Astrocyte of the hippocampus (primary cell): ENCODE measurements at places on chromosomes 2 and 18.

- no peak for DNase-seq
Observed at GRCh38 chr18:37672932-37673595, 107.5 kb upstream of the CELF4 start.

- peak; percentile 7 for DNase-seq
Observed at GRCh38 chr2:115299199-115299598, 856.8 kb downstream of the DPP10 start.

GRCh38 chr2:216495656-216496055, 3.0 kb upstream of the RPL37A start:
- DNase-seq = peak; percentile 50

GRCh38 chr2:96898641-96899412, 28.9 kb upstream of the SEMA4C start:
- no peak for DNase-seq

GRCh38 chr2:129906139-129906860, 73.2 kb upstream of the RAB6C start:
- no peak for DNase-seq

DNA sequence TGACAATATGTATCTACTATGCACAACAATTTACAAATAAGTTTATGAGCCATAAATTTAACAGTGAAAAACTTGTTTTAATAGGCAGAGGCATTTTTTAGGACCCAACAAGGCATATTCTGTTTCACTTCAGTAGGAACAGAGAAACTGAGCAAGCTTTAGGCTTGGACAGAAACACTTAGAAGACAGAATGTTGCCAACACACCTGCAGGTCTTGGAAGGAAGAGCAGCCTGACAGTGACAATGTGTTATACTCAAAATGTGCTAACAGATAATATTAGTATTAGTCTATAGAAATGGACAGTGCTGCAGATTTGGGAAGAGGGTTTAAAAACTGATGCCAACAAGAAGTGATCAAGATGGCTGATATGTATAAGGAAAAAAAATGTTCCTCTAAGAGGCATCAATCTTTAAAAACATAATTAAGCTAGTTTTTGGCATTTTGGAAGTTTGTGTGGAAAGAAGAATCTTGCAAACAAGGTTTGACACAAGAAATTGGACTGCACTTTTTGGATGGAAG, 297.1 kb upstream of the FSIP2 start:
- no peak for DNase-seq

DNA sequence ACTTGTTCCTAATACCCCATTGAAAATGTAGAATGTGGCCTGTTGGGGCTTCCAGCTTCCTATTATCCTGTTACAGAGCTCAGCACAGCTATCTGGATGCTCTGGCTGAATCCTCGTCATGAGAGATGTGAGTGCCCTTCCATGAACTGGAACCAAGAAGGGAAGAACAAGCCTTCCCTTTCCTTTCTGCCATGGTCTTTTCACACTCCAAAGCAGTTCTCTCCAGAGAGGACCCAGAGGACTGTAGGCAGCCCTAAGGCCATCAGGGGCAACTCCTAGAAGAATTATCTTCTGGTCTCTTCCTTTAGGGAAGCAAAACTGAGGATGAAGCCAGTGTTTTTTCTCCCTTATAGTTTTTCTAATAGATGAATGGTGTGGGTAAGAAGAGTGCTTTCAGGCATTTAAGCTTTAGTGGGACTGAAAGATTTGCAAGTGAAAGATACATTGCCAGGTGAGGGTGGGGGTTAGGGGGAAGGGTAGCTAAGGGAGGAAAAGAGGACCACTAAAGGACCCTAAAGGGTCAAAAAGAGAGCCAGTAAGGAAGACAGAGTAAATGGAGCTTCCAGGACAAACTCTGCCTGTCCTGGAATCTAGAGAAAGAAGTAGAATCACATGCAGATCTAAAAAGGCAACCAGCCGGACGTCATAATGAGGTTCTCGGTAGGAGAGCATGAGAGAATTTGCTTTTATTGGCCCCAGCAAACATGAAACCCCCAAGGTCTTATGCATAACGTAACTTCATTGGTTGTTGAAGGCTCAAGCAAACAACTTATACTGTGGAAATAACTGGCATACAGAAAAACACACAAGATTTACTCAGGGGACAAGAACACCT, 12.4 kb upstream of the XPO1 start:
- peak; percentile 28 for DNase-seq

GRCh38 chr2:186427970-186428369, 58.1 kb upstream of the ZC3H15 start:
- no peak for DNase-seq

DNA sequence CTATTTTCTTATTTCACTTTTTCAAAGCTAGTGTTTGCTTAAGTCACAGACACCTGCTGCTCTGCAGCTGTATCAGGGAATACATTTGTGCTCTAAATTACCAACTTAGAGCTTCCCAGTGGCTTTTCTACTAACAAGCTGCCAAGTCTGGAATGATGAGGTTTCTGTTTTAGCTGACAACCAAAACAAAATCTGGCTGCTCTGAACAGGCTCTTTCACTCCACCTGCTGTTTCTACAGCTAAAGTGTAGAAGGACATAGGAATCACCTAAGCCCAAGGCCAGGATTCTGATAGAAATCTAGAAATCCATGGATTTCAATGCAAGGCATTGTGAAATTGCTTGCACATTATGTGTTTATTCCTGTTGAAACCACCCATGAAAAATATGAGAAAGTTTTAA, 201.2 kb downstream of the SUCLG1 start:
- peak; percentile 28 for DNase-seq

- DNase-seq = no peak
Observed at GRCh38 chr2:158994920-158995676, 26.7 kb downstream of the TANC1 start.

- DNase-seq = no peak
Observed at GRCh38 chr2:28334527-28334894, 58.1 kb upstream of the FOSL2 start.

DNA sequence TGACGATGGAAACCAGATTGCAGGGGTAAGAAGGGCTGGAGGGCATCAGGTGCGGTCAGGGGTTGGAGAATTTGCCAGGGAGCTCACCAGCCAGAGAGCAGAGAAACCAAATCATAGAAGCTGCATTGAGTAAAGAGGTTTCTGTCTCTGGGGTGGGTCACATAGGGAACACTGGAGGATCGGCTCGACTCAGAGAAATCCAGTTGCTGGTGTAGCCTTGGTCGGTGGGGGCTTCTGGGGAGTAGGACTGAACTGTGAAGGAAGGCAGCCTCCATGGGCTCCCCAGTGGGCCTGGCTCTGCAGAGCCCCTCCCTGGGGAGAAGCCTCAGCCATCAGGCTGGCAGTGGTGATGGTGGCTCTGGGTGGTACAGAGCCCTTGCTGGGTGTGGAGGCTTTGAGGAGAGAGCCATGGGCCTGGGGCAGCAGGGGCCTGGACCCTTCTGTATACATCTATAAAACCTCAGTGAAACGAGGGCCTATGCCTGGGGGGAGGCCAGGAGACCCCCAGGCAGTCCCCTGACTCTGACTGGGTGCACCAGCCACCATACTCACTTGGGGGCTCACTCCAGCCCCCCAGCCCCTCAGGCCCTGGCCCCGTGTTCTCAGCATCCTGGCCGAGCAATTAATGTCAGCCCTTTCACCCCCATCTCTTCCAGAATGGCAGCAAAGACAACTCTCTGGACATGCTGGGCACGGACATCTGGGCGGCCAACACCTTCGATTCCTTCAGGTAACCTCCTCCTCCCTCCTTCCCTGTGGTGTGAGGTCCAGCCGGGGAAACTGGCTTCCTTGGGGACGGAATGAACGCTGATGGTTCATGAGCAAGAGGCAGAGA, 124.5 kb downstream of the CTIF start:
- no peak for DNase-seq

DNA sequence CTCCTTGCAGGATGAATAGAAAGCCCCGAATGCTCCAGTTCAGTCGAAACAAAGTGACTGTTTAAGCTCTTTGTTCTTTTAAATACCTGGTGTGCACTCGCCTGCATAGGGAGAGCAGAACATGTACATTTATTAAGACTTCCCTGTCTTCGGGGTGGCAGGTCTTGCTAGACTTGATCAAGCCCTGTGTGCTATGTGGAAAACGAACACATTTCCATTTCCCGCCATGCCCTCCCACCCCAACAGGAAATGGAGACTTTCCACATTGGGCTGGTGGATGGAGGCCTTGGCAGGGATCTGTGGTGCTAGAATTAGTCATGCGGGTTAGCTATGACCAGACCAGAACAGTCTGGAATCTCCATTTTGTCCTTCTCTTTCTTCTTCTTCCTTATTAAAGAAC, 321.0 kb upstream of the THSD7B start:
- peak; percentile 17 for DNase-seq

- no peak for DNase-seq
Observed at GRCh38 chr18:74611765-74612164, 14.1 kb downstream of the ZNF407 start.

DNA sequence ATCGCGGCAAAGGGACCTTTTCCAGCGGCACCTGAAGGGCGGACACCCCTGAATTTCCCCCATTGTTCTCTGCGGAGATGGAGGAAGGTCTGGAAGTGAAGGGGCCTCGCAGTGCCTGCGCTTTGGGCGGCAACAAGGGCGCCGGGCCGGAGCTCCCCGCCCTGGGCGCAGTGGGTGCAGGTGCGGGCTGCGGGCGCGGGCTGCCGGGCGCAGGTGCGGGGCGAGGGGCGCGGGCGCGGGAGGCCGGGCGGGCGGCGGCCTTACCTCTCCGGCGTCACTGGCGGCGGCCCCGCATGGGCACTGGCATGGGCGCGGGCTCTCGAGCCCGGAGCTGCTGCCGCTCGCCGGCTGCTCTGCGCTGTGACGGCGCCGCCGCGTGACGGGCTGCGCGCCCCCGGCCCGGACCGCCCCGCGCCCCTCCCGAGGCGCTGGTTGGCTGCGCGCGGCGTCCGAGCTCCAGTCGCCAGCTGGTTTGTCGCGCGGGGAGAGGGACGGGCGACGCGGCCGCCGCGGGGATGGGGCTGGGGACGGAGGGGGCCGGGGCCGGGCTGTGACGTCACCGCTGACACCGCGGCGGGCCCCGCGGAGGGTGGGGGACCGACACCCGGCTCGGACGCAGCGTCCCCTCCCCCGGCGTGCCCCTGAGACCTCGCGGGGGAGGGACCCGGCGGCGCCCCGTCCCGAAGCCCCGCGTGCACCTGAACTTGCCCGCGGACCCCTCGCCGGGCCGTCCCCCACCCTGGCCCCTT, at the start of gene KIF1A:
KIF1A (minus strand) TSS at position 362 of the 749 bp plus-strand sequence. CDS start 22,467 bp downstream, outside the sequence.
- DNase-seq = peak; percentile 63

DNA sequence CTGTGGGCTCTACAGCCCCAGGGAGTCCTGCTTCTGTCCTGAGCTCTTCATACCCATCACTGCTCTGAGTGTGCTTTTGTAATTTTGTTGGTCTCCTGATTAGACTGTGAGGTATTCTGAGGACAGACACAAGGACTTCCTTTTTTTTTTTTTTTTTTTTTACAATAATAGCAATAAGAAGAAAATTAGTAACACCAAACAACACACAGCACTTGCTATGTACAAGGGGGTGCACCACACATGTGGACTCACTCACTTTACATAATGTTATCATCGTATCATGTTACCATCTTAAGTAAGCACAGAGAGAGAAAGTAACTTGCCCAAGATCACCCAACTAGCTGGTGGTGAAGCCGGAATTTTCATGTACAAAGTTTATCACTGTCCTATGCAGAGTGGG, 34.6 kb downstream of the MBP start:
- DNase-seq = no peak

- DNase-seq = no peak
Observed at GRCh38 chr2:225600865-225601264, 201.4 kb downstream of the NYAP2 start.

GRCh38 chr18:6835345-6835744, 105.8 kb downstream of the ARHGAP28 start:
- DNase-seq = no peak

GRCh38 chr2:49288902-49289700, 134.8 kb upstream of the FSHR start:
- DNase-seq = peak; percentile 6

DNA sequence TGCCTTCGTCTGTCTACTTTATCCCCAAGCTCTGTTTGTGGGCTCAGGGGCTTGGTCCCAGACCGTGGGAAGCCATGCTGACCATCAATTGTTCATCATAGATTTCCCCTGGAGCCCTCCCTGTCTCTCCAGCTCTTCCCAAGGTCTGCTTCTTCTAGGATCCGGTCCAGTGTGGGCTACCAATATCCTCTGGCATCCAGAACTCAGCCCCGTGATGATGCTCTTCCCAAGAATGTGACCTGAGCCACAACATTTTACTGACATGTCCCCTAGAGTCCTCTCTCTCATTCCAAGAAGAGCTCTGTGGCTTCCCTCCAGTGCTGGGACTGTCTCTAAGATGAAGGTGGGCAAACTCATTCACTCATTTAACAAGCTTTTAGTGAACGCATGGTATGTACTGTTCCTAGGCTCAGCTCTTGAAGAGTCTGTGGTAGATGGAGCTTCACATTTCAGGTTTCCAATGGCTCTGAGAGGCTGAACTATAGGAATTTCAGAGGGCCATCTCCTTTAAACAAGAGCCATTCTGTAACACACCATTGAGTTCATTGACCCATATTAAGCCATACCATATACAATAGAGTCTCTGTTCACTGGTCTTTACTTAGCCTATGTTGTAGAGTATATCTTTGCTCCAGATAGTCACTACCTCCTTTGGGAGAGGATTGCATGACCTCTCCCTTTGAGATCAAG, 142.0 kb upstream of the APCDD1 start:
- DNase-seq = no peak

- no peak for DNase-seq
Observed at GRCh38 chr18:73431620-73432019, 563.8 kb upstream of the NETO1 start.

GRCh38 chr2:75710220-75710576, 517 bp downstream of the GCFC2 start:
- DNase-seq = no peak

DNA sequence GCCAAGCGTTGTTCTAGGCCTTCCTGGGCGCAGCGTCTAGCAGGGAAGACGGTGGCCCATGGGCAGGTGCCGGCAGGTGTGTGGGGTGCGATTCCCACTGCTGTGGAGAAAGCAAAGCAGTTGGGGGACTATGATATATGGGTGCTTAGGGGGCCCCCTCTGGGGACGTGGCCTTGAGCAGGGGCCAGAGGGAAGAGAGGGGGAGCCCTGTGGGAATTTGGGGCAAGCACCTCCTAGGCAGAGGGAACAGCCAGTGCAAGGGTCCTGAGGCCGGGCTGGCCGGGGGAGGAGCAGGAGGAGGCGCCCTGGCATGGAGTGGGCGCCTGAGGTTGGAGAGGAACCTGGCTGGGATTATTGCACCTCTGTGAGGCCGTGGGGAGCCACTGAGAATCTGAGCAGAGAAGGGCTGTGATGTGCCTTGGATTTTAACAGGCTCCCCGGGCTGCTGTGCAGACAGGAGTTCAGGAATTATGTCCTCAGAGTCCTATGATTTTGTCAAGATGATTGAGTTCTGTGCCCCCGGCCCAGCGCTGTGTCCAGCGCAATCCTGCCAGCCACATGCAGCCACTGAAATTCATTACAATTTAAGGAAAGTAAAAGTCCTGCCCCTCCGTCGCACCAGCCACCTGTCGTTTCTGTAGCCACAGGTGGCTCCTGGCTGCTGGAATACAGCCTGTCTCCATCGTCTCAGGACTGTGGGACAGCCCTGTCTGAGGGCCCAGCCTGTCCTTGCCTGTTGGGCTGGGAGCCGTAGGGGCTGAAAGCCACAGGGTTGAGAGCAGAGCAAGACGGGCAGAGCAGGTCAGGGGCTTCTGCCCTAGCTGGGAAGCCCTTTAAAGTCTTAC, 9.1 kb upstream of the KLHL30 start:
- DNase-seq = no peak

GRCh38 chr2:196587739-196588138, 51.8 kb upstream of the CCDC150 start:
- DNase-seq = no peak

GRCh38 chr2:232292395-232293154, 86.0 kb upstream of the ALPP start:
- peak; percentile 33 for DNase-seq
